ENCODE measurements at places on chromosomes 16 and 17. TPM values are rescaled to one million over a fixed set of nuclear protein-coding genes. Genes with fewer than 3 reads are reported as not detected.

DNA sequence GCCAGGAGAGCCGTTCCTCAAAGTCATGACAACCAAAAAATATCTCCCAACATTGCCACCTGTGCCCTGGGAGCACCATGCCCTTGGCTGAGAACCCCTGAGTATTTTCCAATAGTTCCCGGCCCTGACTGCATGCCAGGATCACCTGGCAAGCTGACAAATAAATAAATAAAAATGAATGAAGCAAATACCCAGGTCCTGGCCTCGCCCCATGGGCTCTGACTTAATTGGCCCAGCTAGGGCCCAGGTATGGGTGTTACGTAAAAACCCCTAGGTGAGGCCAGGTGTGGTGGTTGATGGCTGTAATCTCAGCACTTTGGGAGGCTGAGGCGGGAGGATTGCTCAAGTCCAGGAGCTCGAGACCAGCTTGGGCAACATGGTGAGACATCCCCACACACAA, 2.7 kb upstream of the C16orf74 start:
- DNase-seq = no peak

Gene RCVRN
- total RNA-seq = not detected

Gene KRT27
- not detected for total RNA-seq

DNA sequence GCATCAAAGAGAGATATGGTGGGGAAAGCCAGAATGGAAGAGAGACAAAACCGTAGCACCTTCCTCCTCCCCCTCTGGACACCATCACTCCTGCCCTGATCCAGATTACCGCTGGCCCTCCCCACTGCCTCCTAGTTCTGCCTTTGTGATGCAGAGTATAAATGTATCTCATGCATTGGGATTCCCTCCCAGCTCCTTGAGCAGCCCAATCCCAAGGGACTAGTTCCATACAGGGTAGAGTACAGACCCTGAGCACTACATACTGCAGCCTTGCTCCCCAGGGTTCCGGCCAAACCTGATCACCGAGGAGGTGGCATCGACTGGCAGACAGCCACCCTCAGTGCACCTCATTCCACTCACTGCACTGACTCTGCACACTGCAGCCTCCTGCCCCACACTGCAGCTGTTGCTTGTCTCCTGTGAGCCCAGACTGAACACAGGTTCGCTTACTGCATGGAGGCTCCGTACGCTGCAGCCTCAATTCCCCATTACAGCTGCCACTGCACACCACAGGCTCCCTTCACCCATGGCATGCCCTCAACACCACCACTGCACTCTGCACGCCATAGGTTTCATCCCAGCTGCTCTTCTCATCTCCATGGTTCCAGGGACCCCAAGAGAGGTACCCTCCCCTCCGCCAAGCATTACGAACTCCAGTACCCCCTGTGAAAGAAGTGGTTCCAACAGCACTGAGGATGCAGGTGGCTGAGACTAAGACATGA, 1.7 kb upstream of the THRA start:
- no peak for DNase-seq

Gene SEZ6
- 0.52 TPM for total RNA-seq

Gene POLR3E
- total RNA-seq = 46.3 TPM

Gene AATF
- total RNA-seq = 86.2 TPM

GRCh38 chr17:57484826-57485565, 228.7 kb downstream of the MSI2 start:
- DNase-seq = no peak

Gene SMIM36
- not detected for total RNA-seq

DNA sequence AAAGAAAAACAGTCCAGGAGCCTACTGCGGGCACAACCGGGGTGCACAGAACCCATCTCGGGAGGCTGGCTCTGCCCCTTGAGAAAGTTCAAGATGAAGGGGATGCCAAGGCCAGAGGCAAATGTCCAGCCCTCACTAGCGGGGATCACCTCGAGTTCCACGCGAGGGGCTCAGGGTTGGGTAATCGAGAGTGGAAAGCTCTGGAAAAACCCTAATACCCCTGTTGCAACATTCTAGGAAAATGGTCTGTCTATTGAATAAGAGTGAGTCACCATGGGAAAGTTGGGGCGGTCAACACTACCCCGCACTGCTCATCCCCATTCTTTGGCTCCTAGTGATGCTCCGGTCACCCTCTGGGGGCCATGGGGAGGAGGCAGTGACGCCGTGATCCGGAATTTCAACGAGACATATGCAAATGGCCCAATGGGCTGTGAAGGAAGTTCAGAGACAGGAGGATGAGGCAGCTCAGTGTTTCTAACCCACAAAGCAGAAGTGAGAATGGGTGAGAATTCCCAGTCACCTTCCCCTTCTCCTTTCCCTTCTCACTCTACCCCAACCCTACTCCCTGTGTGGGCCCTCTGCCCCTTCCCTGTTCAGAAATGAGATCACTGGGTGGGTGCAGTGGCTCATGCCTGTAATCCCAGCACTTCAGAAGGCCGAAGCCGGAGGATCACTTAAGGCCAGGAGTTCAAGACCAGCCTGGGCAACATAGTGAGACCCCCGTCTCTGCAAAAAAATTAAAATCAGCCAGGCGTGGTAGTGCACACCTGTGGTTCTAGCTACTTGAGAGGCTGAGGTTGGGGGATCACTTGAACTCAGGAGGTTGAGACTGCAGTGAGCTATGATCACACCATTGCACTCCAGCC, 22.4 kb downstream of the SOCS3 start:
- peak; percentile 66 for DNase-seq

Gene KRTAP4-3
- total RNA-seq = not detected

- DNase-seq = peak; percentile 73
Observed at GRCh38 chr16:89365044-89365467, 125.3 kb downstream of the ANKRD11 start.

DNA sequence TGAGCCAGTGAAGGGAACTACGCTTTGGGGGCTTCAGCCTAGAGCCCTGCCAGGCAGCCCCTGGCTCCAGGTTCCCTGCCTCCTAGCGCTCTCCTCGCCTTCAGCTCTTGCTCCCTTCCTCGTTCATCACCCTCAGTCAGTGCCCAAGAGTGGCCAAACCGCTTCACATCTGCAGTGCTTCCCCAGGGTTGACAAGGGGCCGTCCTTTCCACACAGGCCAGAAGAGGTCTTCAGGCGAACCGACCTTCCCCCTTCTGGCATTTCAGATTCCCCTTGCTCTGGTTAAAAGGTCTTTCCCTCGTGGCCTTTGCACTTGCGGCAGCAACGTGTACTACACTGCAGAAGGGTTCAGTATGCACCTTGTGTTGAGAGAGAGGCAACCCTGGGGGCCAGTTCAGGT, 4.1 kb downstream of the RASD1 start:
- no peak for DNase-seq

Gene PYDC1
- not detected for total RNA-seq

- DNase-seq = no peak
Observed at GRCh38 chr17:15431766-15432165, 35.7 kb downstream of the CDRT4 start.

Gene RNF227
- 1.8 TPM for total RNA-seq

Gene HSD11B2
- total RNA-seq = not detected

DNA sequence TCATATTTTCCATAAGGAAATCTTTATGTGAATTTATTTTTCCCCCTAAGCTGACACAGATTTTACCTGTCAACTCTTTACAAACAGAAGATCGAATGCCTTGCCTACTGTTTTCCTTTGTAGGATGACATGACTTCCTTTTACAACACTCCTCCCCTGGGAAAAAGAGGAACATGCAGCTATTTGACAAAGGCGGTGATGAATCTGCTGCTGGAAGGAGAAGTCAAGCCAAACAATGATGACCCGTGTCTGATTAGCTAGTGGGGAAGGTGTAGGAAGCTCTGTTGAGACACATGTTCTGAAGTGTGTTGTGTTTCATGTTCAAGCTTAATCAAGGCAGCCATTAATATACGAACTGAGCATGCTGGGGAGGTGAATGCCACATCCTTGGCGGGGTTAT, 238.0 kb downstream of the PHKB start:
- DNase-seq = no peak

DNA sequence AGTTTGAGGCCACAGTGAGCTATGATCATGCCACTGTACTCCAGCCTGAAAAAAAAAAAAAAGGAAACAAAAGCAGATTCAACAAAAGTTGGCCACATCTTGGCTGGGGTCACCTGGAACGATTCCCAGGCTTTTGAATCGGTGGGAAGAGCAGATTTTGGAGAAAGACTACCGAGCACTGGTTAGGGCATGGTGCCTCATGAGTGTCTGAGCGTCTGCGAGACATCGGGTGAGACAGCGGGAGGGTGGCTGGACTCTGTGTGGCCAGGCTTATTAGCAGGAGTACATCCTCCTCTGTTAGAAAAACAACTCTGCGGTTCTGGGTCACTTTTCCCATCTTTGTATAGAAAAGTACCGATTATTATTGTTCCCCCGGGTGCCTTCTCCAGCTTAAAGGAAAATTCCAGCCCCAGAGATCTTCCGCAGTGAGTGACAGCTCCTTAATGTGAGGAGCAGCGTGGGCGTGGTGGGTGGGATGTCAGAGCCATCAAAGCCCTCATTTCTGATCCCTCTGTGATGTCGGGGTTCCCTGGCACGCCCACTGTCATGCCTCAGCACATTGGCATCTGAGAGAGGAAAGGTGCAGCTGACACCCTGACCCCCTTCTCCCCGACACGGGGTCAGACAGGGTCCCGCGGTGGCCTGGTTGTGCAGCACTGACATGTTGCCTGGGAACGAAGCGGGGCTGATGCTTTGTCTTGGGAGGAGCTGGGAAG, 6.9 kb downstream of the RGS9 start:
- DNase-seq = no peak

- DNase-seq = no peak
Observed at GRCh38 chr16:68910051-68910450, 66.7 kb downstream of the TANGO6 start.

- peak; percentile 11 for DNase-seq
Observed at GRCh38 chr17:74992223-74992622, 4.8 kb downstream of the CDR2L start.

Gene RNF40
- 105 TPM for total RNA-seq

DNA sequence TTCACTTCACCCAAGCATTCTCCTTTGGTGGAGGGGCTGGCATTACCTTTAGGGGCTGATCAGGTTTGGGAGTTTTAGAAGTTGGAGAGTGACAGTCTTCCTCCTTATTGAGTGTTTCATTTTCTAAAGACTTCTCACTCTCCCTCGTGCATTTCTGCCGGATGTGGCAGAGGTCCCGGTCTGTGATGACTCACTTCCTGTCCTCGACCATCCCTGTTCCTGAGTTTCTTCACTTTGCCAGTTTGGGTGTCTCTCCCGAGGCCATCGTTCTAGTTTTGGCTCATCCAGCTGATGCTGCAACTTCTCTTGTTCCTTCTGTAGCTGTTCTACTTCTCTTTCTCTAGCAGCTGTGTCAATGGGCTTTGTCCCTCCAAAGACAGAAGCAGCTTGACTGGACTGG, 104.3 kb downstream of the PHKB start:
- peak; percentile 89 for DNase-seq

Gene MAPT
- 4.6 TPM for total RNA-seq

- DNase-seq = no peak
Observed at GRCh38 chr17:12187658-12188057, 167.0 kb downstream of the MAP2K4 start.

GRCh38 chr16:70801611-70802010, 653 bp upstream of the VAC14 start:
- no peak for DNase-seq

GRCh38 chr17:42018339-42018738, 1.1 kb upstream of the DNAJC7 start:
- DNase-seq = no peak

DNA sequence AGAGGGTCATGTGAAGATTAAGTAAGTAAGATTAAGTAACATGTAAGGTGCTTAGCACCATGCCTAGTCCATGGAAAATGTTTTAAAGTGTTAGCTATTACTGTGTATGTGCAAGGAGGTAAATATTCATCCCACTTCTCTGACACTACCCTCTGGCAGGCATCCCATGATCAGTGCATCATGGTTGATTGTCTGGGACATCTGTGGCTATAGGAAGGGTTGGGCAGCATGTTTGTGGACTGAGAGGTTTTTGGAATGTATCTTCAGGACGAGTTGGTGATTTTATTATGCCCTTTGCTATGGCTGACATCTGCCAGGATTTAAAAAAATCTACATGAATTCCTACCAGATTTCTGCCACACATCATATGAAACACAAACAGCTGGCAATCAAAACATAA, 6.5 kb upstream of the TAOK1 start:
- no peak for DNase-seq

- peak; percentile 66 for DNase-seq
Observed at GRCh38 chr17:81090361-81091136, 55.6 kb downstream of the BAIAP2 start.

Gene CD300LG
- total RNA-seq = not detected

Gene ENO3
- total RNA-seq = 4.0 TPM

DNA sequence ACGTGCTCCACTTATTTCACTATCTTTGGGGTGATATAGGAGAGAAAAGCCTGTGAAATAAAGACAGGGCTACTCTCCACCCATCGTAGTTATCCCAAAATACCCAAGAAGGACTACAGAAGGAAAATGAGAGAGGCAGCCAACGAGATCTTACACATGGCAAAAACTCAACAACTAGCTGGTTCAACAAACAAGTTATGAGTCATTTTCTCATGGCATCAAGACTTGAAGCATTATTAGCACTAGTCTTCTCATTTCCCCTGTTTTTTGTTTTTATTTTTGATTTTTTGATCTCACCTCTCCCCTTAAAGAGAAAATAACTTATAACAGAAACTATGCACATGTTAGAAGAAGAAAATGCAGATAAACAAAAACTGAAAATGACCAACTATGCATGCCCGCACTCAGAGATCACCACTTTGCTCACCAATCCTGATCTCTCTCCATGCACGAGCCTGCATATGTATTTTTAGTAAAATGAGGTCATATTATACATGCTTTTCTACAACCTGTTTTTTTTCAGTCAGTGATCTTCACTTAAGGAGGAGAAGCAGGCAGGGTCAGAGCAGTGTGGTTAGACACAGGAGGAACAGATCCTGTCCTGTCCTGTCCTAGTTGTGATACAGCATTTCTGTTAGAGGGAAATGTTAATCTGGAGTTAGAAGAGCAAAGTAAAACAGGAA, 22.8 kb downstream of the FAM117A start:
- no peak for DNase-seq

GRCh38 chr16:69012906-69013305, 92.5 kb upstream of the HAS3 start:
- no peak for DNase-seq

GRCh38 chr17:5804251-5804650, 219.9 kb upstream of the NLRP1 start:
- no peak for DNase-seq

DNA sequence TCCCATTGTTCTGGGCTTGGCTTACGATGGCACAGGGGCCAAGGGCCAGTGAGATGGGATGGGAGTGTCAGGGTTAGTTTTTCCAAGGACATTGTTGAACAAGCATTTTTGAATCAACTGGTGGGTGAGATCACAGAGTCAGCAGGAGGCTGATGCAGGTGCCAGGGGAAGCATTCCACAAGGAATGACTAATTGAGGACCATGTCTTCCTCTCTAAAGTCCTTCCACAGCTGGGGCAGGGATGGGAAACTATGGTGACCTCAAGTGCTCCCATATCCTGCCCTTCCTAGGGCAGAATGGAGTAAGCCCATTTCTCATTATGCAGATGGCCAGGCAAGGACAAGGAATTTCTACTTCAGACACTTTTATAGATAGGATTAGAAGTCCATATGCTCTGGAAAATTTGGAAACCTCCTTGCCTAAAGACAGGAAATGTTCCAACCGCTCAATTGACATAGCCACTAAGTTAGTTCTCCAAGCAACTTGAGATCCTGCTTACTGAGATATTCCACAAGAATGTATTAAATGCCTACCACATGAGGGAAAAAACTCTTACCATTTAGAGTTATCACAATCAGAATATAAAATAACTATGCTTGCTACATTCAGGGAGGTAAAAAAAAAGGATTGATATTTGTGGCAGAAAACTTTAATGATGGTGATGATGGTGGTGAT, 21.2 kb upstream of the ENGASE start:
- DNase-seq = peak; percentile 96
